ENCODE measurements at places on chromosomes 12 and 14.
A peak's percentile ranks its signal among the peaks of the same experiment; 100 is the strongest.

DNA sequence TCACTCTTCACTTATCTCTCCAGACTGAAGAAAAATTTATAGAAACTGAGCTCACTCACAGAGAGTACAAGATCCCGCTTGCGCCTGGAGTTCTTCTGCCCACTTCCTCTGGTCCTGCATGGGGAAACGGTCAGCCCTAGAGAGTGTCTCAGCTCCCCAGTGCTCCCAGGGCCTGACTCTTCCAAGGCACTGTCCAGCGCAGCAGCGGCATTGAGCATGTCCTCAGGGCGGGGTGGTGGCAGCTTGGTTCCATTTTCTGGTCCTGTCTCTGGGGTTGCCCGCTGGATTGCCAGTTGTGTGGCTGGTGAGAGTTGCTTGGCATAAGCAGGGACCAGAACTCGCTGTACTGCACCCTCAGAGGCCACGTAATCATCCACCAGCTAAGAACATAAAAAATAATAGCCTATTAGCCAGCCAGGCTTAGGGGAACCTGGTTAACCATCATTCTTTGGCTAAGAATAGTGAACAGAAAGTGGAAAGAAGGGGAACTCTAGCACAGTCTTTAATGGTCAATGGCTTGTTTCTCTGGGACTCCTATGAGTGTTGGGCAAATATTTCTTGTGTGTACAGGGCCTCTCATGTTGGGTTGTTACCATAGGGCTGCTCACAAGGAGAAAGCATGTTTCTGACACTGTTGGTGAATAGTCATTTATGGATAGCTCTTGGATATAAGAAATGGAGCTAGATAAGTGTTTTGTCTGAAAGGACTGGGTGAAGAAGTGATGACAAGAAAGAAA is 13.7 kb upstream of the AJUBA start:
- DNase-seq = no peak

DNA sequence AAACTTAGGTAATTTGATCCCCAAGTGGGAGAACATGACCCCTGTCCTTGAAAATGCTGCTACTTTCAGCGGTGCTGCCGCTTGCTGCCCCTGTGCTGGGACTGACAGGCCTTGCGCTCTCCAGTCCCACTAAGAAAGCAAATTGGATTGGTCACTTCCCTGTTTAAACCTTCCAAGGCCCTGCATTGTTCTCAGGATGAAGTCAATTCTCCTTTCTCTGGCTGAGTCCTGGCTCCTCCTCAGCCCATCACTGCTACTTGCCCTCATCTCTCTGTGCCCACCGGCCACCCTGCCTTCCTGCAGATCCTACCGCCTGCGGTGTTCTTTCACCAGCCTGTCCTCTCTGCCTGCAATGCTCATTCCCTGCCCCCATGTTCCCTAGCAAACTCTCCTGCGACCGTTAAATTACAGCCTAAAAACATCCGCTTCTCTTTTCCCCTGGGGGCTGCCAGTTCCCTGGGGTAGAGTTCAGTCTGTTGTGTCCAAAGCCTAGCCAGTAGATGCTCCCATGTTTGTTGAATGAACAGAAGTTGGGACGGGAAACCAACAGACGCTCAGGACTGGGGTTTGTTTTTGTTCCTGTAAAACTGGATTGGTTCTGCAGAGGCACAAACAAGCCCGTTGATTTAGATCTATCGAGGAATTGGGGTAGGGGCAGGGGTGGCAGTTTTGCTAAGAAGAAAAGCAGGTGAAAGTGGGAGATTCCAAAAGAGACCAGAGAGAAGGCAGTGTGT is 127.3 kb upstream of the HIF1A start:
- no peak for DNase-seq

- peak; percentile 48 for DNase-seq
Measured at GRCh38 chr14:31206536-31207286, 882 bp downstream of the HECTD1 start.

DNA sequence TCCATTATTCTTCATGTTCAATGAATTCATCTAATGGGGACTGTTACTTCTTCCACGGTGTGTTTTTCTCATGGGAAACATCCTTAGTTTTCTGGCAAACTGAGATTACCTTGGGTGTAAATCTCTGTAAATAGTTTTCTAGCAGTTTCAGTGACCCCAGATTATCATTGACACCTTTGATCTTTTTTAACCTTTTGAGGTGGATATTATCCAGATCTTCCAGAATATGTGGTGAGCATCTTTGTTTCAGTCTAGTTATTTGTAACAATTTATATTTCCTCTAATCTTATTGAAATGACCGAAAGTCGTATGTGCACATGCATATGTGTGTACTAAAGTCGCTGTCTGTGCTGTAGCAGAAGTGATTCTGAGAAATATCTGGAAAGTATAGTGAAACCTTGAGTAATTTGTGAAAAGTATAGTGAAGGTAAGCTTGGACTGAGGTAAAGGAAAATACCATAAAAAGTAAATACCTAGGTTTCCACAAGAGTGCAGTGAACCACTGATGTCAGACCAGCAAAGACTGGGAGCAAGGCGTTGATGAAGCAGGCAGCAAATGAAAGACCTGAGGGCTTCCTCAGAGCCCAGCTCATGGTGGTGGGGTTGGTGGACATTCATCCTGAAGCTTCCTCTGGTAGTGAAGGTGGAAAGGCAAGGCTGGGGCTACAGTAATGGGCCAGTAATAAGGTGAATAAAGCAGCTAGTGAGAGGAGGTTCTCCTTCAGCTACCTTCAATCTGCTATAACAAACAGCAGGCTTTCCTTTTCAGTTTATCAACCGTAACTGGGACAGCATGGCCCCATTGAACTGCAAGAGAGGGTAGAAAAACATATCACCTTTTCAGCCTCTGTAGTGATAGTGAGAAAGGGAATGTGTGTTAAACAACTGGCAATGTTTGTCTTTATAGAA is 480.2 kb upstream of the FBXO33 start:
- DNase-seq = no peak

DNA sequence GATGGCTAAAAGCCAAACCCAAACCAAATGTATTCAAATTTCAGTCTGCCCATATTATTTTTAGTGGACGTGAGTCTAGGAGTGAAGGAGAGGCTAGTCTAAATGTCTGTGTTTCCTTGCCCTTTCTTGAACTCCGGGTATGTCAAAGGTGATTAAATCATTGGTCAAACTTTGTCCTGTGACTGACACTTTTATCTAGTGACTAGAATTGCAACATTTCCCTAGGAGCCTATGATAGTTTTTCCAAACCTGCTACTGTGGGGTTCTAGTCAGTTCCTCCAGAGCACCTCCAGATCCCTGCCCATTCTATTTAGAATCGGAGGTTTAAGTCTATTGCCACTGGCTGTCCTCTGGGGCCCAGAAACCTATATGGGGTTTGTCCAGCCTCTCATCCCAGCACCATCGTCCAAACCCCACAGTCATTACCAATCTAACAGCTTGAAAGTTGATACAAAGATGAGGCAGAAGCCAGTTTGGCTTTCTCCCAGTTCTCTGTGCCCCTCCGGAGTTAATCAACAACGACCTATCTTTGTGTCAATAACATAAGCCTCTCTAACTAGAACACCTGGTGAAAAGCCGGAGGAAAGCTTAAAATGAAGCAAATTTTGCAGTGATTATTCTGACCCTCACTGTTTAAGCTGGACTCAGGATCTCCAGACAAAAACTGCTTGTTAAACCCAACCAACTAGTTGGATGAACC is 306.7 kb downstream of the ZFP36L1 start:
- no peak for DNase-seq

GRCh38 chr12:87427770-87428169 is 601.4 kb downstream of the C12orf50 start:
- DNase-seq = no peak

GRCh38 chr14:73723797-73724661 is 9.8 kb upstream of the PNMA1 start:
- peak; percentile 97 for DNase-seq

- peak; percentile 85 for DNase-seq
Measured at GRCh38 chr12:63967358-63968145, 123.1 kb downstream of the SRGAP1 start.

DNA sequence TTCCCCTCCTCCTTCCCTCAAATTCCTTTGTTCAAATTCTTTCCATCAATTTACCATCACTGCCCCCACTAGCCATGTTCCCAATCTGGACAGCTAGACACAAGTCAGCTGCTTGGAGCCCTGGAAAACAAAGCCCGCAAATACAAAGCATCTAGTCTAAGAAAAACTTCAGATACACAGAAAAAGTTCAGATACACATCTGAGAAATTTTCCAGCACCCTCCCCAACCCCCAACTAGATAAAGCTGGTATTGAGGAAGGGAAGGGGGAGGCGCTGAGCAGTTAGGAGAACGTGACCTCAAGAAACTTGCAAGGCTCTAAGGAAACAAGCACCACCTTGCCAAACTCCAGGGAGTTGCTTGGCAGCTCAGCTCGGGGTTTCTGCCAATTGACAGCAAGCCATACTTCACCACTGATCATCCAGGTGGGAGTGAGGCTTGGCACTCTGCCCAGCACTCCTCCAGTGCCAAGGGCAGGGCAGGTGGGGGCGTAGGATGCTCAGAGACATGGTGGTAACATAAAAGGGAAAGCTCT is 5.1 kb upstream of the CNIH1 start:
- DNase-seq = no peak

GRCh38 chr12:91441993-91442952 is 259.7 kb upstream of the DCN start:
- DNase-seq = no peak

GRCh38 chr12:68131867-68132414 is 27.6 kb downstream of the IFNG start:
- DNase-seq = no peak

DNA sequence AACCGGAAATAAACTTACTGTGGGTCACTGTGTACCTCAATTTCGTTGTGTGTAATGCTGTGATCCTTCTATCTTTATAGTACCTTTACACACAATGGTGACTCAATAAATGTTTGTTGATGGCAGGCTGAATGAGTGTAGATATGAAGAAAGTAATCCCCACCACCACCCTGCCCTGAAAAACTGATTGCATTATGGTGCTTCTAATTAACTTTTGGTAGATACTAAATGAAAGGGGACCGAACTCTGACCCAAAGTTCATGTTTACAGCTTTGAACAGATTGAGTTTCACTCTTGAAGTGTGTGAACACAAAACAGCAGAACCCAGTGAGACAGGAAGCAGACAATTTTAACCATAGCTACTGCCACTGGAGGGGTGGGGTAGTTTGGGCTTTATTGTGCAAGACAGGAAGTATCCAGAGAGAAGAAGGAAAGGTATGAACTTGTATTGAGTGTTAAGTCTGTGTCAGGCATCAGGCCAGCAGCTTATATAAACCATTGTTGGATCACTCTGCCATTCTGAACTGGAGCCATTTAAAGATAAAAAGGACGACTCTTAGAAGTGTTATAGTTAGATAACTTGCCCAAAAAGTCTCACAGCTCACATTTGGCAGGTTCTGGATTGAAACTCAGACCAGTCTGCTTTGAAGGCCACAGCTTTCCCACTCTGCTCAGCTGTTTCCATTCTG is 197.0 kb upstream of the AMIGO2 start:
- DNase-seq = peak; percentile 63

DNA sequence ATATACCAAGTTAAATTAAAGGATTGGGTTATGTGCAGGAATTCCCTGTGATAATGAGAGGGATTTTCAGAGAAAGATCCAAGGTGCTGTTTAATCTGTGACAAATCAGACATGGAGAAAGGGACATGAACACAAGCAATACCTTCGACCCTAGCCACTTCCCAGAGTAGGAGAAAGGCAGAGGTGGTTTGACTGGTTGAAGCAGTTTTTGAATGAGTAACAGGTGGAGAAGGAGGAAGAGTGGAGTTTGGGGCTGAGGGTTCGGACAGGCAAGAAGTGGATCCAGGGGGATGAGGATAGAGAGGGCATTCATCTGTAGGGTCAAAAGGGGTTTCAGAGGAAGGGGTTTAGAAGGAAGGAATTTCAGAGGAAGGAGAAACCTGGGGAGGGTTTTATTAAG is 27.4 kb upstream of the A2M start:
- no peak for DNase-seq

GRCh38 chr14:101118746-101119591 is 215.4 kb upstream of the RTL1 start:
- no peak for DNase-seq

DNA sequence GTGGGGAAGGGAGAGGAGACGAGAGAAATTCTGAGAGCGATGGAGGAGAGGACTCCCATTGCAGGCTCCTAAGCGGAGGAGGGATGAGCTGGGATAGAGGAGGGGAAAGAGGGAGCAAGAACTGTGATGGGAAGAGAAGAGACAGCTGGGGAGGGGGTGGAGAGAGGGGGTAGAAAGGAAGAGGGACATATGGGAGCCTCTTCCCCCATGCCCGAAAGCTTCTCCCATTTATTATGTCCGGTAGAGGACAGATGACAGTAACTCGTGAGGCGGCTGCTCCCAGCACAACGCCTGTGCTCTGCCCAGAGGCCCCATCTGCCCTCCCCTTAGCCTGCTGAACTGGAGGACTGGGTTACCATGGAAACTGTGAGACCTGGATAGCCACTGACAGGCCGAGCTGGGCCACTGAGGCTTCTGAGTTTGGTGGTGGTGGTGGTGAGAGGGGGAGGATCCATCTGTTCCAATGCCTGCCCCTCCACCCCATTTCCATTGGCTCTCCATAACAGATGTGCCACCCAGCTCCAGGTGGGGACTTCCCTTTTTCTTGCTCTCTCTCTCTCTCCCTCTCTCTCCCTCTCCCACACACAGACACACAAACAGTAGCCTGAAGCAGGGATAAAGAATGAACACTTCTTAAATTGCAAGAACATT is 8.3 kb downstream of the CPNE6 start:
- no peak for DNase-seq

GRCh38 chr14:22168092-22168955 is 420.7 kb downstream of the DAD1 start:
- DNase-seq = no peak

- DNase-seq = no peak
Measured at GRCh38 chr12:52396656-52397055, 9.5 kb downstream of the KRT82 start.

GRCh38 chr12:132188451-132188901 is 44.2 kb downstream of the NOC4L start:
- DNase-seq = no peak

GRCh38 chr12:12817616-12818015 is 4.5 kb downstream of the DDX47 start:
- DNase-seq = no peak

DNA sequence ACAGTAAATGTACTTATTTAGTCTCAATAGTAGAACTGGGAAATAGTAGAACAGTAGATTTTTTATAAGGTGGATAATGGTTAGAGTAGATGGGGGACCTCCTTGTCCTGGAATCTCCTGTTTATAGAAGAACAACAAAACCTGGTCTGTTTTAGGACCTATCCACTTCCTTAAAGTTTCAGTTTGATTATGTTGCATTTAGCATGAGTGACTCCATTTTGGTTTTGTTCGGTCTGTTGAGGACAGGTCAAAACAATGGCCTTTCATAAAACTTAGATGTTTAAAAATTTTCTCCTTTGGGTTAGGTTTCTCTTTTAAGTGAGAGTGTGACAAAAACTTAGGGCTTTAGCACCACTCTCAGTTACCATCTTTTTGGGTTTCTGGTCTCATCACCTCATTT is 308.9 kb downstream of the BTG1 start:
- DNase-seq = no peak
